ENCODE measurements at places on chromosomes 7 and 10.

- DNase-seq = no peak
These were observed 685 bp downstream of the CASP2 start for GRCh38 chr7:143288836-143289235.

GRCh38 chr7:99128076-99128950 lies 15.6 kb downstream of the SMURF1 start:
- DNase-seq = no peak

DNA sequence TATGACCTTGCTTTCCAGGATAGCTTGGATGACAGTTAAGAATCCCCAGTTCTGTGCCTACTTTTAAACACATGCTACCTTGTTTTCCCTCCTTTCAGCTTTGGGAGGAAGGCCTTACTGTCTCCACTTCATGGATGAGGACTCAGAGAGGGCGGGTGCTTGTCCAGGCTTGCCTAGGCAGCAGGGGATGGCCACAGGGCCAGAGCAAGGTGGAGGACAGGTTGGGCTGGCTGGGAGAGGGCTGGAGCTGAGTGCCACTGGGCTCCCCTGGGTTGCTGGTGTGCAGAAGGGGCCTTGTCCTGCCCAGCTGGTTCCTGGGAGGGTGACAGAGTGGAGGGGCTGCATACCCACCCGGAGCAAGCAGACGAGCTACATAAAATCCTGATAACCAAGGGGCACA lies 117.8 kb downstream of the GRK5 start:
- no peak for DNase-seq

GRCh38 chr10:88886557-88886956 lies 6.5 kb downstream of the STAMBPL1 start:
- no peak for DNase-seq

DNA sequence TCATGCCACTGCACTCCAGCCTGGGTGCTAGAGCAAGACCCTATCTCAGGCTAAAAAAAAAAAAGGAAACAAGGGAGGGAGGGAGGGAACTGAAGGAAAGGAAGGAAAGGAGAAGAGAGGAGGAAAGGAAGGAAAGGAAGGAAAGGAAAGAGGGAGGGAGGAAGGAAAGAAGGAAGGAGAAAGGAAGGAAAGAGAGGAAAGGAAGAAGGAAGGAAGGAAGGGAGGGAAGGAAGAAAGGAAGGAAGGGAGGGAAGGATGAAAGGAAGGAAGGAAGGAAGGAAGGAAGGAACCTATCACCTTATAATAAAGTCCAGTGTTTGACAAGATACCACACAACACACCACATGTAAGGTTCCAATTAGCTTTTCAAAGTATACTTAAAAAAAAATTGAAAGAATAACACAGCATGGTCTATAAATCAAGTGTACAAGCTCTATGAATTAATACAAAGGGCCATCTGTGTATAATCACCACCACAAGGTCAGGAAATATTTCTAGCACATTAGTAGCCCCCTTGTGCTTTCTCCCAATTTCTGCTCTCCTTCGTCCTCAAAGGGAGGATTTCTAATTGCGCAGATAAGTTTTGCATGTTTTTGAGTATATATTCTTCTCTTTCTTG lies 26.4 kb downstream of the RNF216 start:
- DNase-seq = no peak

DNA sequence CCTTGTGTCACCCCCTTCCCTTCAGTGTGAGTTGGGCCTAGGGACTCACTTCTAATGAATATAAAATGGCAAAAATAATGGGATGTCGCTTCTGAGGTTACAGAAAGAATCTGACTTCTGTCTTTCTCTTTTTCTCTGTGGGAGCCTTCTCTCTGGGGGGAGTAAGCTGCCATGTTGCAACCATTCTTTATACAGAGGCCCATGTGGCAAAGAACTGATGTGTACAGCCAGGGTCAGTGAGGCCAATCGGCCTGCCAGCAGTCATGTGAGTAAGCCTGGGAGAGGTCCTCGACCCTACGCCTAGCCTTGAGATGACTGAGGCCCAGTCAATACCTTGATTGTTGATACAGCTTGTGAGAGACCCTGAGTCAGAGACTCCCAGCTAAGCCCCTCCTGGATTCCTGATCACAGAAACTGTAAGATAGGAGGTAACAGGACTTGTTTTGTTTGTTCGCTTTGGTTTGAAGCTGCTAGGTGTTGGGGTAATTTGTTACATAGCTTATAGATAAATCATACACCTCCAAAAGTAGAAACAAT lies 1.7 kb downstream of the TCAF1 start:
- DNase-seq = no peak

- no peak for DNase-seq
These were observed 103.4 kb downstream of the ITIH5 start for GRCh38 chr10:7563368-7563767.

- no peak for DNase-seq
These were observed 96.3 kb downstream of the CPED1 start for GRCh38 chr7:121084748-121085336.
